DMS79 treated with DMSO at 0.1 percent for 48 hours (cell line): ENCODE measurements at places on chromosomes 6 and 20.

- DNase-seq, result no peak
These were observed 23.6 kb upstream of the ARMC12 start for GRCh38 chr6:35713006-35713767.

GRCh38 chr6:155694419-155694790 is 238.8 kb upstream of the NOX3 start:
- DNase-seq, result no peak

GRCh38 chr6:69895396-69895795 is 29.0 kb downstream of the COL19A1 start:
- no peak for DNase-seq

GRCh38 chr6:37607944-37608343 is 89.7 kb downstream of the MDGA1 start:
- DNase-seq, result no peak

GRCh38 chr6:31087494-31088089 is 24.8 kb downstream of the C6orf15 start:
- DNase-seq, result peak; percentile 67

DNA sequence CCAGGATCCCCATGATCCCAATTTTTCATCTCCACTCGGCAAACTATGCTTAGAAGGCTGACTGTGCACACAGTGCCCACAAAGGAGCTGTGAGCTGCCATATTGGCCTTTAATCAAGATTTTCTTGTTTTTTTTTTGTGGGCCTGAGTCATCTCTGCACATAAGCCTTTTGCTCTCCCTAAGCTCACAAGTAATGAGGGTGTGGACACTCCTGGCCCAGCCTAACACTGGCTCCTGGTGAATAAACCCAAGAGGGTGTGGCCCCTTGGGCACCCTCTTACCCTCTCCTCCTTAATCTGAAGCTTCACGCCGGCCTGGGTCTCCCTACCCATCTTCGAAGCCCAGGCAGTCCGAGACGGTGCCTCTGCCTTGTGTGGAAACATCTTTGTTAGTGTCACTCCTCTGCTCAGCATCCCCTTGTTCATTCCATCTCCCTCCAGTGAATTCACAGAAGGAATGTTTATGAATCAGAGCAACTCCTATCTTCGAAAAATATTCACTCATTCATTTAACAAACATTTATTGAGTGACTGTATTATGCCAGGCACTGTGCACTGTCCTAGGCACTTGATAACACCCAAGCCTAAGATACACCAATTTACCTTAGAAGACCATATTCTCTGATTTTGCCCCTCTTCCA is 22.2 kb upstream of the MRPS10 start:
- peak; percentile 44 for DNase-seq

DNA sequence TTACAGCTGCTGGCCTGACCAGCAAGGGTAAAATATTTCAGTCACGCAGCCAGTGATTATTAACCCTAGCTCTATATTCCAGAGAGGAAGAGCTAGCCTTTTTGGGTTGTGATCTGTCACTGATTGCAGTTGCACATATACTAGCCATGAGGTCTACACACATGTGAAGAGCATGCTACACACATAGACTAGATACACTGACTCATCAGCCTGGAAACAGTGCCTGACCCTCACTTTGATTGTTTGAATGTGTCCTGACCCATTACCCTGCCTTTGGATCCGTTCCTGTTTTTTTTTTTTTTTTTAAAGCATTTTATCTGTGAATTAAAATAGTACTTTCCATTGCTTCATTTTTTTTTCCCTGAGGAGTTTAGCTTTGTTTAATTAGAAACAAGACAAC is 50.8 kb downstream of the ESR1 start:
- no peak for DNase-seq

DNA sequence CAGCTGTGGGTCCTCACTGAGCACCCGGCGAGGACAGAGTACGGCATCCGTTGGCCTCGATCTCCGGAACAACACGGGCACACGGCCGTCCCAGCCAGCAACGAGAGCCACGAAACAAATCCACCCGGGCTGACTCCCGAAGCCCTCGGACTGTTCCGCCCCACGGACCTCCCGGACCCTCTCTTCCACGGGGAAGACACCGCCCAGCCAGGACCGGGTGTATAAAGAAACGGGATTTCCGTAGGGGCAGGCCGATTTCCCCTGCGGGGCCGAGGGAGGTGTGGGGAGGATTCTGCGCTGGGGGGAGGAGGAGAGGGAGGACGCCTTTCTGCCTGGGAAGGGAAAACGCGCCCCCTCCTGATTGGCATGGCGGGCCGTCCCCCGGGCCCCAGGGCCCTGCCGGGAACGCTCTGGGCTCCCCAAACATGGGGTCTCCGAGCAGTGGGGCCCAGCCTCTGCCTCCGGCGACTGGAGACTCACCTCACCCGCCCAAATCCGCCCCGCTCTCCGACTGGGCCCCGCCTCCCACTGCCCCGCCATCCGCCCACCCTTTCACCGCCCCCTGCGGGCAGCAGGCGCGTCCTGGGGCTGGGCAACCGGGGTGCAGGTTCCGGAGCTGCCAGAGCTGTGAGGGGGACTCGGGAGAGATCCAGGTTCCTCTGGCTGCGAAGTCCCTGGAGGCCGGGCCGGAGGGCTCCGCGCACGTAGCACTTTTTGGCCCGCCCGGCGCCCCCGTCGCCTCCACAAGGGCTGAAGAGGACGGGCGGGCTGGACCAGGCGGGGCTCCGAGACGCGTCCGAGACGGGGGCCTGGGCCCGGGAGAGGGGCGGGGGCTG is 679 bp upstream of the PPDPF start:
- DNase-seq, result peak; percentile 83

DNA sequence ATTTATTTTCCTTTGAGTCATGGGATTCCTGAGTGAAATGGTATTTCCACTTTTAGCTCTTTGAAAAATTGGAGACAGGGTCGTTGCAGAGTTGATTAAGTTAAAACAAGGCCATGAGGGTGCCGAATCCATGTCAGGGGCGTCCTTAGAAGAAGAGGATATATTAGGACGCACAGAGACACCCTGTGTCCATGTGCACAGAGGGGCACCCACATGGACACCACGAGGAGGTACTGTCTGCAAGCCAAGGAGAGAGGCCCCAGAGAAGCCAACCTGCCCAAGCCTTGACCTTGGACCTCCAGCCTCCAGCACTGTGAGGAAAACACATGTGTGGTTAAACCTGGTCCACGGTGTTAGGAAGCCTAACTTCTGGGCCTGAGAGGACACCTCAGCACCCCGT is 113.9 kb upstream of the THBS2 start:
- DNase-seq, result no peak

DNA sequence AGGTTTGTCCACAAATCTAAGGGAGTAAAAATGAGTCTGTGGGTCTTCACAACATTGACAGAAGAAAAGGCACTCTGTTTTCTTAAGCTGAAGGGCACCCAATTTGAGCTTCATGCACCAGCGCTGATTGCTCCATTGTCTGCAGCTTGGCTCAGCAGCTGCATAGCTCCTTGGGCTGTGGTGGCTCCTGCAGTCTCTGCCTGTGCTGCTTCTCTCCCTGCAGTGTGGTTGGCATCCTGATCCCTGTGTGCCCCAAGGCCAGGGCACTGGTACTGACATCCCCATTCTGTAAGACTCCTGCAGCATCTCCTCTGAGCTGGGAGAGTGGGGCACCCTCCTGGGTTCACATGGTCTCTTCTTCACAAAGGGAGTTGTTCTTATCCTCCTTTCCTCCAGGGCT is 83.2 kb upstream of the B3GAT2 start:
- DNase-seq, result no peak

DNA sequence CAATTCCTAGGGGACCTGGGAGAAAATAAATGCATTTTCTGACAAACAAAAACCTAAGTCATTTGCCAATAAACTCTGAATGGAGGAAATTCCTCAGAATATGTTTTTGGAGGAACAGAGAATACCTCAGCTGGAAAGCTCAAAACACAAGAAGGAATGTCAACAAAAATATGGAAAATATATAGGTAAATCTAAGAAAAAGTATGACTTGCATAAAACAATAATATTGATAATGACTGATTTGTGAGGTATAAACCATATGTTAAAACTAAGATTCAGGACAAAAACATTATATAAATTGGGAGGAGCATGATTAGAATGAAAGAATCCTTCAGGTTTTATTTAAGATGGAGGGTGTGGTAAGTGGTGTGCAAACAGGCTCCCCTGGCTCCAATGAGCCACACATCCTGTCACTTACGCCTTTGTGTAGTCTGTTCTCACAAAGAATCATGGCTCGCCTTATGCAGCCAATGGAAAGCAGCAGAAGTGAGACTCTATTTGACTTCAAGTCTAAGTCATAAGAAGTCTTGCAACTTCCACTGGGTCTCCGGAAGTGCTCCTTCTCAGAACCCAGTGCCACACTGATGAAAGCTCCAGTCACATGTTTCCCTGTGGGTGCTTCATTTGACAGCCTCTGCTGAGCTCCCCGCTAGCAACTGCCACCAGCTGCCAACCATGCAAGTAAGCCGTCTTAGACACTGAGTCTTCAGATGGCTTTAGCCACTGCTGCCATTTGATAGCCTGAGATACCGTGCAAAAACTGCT is 8.1 kb downstream of the CFAP61 start:
- no peak for DNase-seq

GRCh38 chr6:103937389-103937788 is 922.3 kb downstream of the HACE1 start:
- no peak for DNase-seq

GRCh38 chr20:9028419-9028818 is 40.5 kb upstream of the PLCB4 start:
- DNase-seq, result no peak

- DNase-seq, result no peak
These were observed 27.4 kb upstream of the IGF2R start for GRCh38 chr6:159941286-159942113.

DNA sequence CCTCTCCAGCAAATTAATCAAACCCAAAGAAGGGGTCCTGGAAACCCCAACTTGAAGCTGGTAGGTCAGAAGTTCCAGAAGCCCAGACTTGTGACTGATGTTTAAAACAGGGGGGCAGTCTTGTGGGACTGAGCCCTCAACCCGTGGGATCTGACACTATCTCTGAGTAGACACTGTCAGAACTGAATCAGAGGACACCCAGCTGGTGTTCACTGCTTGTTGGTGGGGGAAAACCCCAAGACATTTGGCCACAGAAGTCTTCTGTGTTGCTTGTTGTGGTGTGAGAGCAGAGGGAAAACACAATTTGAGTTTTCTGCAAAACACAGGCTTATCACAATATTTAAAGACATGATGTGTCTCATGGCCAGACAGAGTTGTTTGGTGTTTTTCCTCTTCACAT is 29.9 kb downstream of the KIF13A start:
- DNase-seq, result no peak

- DNase-seq, result no peak
These were observed 38.9 kb downstream of the HNF4A start for GRCh38 chr20:44394452-44394701.

GRCh38 chr6:45504947-45505346 is 127.2 kb upstream of the SUPT3H start:
- DNase-seq, result peak; percentile 25

DNA sequence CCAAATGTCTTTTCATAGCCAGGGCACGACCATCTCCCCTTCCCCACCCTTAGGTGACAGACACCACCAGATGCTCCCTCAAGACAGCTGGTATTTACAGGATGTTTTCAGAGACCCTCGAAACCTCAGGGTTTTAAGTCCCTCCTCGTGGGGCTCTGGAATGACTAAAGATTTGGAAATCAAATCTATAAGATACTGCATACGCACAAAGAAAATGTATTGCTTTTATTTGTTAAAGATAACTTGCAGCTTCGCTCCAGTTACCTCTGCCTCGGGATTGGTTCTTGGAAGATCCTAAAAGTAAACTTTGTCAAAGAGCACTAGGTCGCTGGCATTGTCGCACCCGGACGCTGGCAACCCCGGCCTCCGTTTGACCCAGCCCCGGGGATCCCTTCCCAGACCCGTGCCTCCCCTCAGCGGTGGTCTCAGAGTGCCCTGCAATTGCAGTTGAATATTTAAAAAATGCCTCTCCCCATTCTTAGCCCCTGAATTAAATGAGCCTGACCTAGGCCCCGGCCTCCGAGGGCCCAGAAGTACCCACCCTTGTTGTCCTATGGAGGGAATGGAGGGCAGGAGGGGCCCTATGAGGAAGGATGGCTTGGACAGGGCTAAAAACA is 7.1 kb downstream of the PAX1 start:
- no peak for DNase-seq

GRCh38 chr20:55116598-55116997 is 641.2 kb downstream of the DOK5 start:
- no peak for DNase-seq

DNA sequence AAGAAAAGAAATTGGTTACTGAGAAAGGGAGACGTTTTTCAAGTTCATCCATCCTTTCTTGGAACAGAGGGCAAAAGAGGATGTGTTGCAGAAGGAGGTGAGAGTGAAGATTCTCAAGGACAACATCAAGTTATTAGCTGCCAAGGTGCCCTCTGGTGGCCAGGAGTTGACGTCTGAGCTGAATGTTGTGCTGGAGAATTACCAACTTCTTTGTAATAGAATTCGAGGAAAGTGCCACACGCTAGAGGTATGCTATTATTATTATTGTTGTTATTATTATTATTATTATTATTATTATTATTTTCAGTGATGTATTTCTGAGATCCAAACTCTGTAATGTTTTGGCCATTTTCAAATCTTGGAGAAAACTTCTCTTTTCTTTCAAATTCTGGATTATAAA is 197.0 kb downstream of the UTRN start:
- peak; percentile 21 for DNase-seq

DNA sequence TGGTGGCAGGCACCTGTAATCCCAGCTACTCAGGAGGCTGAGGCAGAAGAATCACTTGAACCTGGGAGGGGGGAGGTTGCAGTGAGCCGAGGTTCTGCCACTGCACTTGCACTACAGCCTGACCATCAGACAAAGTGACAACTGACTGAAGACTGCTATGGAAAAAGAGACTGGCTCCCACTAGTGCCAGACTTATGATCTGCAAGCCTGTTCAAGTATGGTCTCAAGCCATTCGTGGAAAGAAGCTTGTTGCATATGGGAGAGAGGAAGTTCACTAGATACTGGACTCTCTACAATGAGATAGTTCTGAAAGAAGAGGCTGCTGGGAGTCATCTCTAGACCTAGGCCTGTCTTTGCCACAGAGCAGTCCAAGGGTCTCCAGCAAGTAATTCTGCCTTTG is 26.7 kb downstream of the MDN1 start:
- no peak for DNase-seq
